ENCODE measurements at places on chromosomes 2 and 18.

- no peak for DNase-seq
Observed at GRCh38 chr2:156803243-156803642, 367.1 kb downstream of the GPD2 start.

- no peak for DNase-seq
Observed at GRCh38 chr2:235080101-235080500, 128.3 kb downstream of the SH3BP4 start.

DNA sequence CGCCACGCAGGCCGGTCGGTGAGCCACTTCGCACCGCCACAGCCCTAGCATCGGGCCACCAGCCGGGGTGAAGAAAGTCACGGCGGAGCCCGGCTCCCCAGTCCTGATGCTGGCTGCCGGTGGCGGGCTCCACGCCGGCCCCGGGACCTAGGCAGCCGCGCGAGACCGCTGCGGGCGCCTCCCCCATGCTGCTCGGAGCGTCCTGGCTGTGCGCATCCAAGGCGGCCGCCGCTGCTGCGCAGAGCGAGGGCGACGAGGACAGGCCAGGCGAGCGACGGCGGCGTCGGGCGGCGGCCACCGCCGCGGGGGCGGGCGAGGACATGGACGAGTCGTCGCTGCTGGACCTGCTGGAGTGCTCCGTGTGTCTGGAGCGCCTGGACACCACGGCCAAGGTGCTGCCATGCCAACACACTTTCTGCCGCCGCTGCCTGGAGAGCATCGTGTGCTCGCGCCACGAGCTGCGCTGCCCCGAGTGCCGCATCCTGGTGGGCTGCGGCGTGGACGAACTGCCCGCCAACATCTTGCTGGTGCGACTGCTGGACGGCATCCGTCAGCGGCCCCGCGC, 433 bp downstream of the SH3RF3 start:
- no peak for DNase-seq

- no peak for DNase-seq
Observed at GRCh38 chr2:127558911-127559310, 23.4 kb downstream of the MYO7B start.

All from kidney capillary endothelial cell (primary cell).